ENCODE measurements at places on chromosomes 6 and 20.

DNA sequence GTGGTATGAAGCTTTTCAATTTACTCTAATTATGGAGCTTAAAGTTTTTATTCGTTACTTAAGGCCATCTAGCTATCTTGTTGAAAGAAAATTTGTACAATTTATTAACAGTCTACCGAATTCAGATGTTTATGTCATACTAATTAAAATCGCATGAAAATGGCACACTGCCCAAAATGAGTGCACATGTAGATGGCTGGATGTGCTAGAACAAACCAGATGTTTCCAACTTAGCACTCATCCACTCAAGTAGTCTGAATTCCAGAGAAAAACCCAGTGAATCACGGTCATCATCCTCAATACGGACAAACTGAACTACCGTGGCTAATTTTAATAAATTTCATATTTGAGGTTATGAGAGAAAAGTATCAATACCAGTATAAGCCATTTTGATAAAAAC, 70.4 kb downstream of the COL12A1 start:
- no peak for DNase-seq

DNA sequence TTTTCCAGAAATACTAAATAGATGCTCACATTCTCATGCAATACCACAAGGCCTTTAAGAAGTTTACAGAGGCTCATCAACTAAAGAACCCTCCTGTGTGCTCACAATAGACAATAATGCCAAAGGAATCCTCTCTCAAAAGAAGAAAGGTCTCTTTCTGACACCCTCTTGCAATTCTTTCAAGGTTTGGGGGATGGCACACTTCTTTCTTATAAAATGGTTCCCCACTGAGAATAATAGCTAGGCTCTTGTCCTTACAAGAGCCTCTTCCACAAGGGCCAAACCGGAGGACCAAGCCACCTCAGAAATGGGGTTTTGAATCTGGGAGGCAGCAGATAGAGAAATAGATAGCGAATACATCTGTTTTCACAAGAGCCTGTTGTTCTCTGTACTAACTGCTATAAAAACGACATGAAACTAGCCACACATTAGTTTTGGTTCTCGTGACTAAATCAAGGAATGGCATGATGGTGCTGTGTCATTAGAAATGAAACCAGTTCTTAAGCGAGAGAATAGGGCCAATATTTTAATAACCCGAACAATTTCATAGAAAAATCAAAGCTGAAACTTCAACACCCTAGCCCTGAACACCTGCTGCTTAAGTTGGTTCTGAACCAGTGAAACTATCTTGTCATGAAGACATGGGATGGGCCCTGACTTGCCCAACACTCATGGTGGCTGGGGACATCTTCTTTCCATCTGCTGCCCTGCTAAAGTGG, 81.1 kb downstream of the PRDM1 start:
- DNase-seq = no peak

DNA sequence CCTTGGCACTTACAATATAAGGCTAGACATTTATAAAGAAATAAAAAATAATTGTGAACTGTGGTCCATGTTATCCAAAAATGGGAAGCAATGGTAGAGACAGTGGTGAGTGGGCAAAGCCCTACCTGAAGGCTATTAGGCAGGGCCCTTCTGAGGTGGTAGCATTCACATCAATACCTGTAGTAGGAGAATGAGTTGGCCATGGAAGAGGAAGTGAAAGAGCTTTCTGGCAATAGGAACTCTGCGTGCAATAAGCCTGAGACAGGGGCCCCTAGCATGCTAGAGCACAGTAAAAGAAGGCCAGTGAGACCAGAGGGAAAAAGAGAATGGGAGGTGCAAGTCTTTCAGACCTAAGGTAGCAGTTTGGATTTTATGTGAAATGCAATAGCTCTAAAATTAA, 754.5 kb downstream of the PTPRT start:
- DNase-seq = no peak

DNA sequence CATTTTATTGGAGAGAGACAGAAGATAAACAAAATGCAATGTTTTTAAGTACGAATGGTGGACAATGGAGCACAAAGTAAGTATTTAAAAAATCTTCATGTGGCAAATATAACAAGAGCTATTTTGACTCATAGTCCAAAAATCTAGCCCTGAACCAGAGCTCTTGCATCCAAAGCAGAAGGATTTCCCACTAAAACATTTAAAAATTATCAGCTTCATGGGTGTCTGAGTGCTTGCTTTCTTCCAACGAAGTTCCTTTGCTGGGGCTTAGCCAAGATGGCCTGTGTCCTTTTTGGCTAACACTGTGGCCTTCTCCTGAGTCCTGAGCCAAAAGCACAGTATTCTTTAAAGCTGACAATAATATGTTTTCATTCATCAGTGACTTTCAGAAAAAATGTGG, 161.7 kb downstream of the RIMS1 start:
- peak; percentile 3 for DNase-seq

DNA sequence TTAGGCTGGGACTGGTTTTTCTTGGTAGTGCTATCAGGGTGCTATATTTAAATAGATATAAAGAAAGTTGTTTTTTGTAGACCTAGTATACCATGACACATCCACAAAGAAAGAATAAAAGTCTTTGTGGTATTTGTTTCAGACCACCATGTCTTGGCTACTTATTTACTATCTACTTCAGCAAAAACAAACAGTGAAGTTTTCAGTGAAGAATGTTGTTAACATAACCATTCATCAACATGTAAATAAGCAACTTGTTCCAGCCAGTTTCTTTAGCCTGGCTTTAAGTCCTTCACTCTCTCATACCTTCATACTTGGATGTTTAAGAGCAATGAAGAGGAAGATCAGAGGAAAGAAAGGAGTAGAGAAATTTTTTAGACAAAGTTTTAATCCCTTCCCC, 624.1 kb downstream of the CD109 start:
- no peak for DNase-seq

DNA sequence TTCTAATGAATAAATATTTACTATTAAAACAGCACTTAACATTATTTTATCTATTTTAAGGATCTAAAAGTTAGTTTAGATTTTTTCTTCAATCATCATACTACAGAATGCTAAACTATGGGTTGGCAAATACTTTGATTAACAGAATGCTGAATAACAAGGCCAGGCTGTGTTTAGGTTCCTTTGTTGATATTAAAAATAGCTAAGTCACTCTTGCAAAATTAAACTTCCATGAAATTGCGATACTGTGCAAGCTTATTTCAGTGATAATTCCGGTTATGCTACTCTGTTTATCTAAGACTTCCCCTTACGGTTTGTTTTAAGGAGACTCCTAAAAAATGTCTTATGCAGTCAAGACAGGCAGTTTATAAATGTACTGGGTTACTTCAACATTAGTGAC, 2.8 kb downstream of the RNF24 start:
- DNase-seq = peak; percentile 29

DNA sequence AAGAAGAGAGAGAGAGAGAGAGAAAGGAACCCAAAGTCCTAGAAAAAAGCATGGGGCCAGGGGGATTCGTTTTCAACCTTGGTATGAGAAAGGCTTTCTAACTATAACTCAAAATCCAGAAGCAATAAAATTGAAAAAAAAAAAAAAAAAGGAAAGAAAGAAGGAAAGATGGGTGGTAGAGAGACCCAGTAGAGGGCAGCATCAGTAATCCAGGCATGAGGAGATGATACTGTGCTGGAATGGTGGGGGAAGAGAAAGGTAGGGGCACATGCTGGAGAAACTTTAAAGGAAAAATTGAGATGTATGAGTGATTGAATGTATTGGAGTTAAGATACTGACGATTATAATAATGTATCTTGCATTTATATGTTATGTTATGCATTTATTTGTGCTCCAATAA, 1040.7 kb upstream of the FLRT3 start:
- DNase-seq = no peak

- DNase-seq = no peak
Observed at GRCh38 chr20:62682912-62683517, 25.6 kb upstream of the NTSR1 start.

DNA sequence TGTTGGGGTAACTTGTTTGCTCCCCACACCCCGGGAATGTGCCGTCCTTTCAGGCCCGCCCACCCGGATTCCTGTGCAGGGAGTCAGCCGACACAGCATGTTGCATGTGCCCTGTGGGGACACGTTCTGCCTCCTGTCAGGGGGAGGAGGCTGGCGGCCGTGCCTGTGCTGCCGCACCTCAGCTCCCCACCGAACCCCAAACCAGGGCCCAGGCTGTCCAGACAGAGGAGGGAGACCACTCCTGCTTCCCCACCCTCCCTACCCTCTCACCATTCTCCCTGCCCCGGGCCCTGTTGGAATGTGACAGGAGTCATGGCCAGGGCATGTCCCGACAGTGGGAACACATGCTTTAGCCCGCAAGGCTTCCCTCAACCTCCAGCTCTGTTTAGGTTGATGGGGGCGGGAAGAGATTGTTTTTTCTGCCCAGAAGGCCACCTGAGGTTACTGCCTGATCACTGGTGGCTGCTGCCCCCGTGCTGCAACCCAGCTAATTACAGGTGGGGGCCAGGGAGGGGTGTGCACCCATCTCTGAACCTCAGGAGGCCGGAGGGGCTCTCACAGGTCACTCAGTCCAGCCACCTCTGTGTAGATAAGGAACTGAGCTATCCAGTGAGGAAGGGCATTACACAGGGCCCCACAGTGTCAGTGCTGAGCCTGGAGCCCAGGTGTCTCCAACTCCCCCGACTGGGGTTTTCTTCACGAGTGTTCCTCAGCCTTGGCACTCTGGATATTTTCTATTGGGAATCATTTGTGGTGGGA, 13.6 kb downstream of the LRRC73 start:
- peak; percentile 52 for DNase-seq

- DNase-seq = no peak
Observed at GRCh38 chr6:107231243-107231642, 115.9 kb upstream of the BEND3 start.

DNA sequence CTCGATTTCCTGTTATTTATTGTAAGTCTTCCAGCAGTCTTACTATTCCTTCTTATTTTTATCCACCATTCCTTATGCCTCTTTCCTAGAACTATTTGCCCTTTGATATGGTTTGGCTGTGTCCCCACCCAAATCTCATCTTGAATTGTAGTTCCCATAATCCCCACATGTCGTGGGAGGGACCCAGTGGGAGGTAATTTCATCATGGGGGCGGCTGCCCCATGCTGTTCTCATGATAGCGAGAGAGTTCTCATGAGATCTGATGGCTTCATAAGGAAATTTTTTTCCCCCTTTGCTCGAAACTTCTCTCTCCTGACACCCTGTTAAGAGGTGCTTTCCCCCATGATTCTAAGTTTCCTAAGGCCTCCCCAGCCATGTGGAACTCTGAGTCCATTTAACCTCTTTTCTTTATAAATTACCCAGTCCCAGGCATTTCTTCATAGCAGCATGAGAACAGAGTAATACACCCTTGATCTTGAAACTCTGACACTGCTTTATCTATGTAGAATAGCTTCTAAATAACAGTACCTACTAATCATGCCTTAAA, 48.8 kb downstream of the PLN start:
- no peak for DNase-seq

- no peak for DNase-seq
Observed at GRCh38 chr6:28897369-28897745, 26.4 kb downstream of the TRIM27 start.

DNA sequence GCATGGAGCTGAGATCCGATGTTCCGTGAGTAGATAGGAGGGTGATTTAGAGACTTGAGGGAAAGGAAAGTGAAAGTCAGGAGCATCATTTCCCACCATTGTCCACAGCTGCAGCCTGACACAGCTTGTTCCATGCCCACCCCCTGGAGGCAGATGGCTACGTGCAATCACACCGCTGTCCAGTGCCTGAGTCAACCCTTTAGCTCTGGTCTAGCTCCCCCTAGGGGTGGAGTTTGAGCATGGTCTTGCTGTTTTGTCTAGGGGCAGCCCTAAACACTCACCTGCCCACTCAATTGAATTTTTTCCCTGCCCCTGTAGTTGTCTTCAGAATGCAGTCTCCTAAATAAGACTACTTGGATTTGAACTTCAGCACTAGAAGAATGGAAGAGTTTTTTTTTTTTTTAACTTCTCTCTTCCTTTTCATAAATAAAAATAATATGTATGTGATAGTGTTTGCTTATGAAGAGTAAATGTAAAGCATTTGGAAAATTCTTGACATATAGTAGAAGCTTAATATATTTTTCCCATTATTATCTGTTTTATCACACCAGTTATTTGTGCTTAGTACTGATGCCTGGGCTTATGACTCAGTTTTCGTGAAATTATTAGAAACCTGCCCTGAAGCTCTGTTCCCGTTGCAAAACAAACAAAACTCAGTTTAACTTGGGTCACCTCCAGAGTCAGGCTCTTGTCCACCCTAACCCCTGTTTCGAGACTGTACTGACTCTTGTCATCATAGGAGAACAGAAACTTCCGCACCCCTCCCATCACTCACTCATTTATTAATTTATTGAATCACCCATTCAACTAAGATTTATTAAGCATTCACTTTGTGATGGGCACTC, 814.8 kb downstream of the MAFB start:
- DNase-seq = peak; percentile 68

DNA sequence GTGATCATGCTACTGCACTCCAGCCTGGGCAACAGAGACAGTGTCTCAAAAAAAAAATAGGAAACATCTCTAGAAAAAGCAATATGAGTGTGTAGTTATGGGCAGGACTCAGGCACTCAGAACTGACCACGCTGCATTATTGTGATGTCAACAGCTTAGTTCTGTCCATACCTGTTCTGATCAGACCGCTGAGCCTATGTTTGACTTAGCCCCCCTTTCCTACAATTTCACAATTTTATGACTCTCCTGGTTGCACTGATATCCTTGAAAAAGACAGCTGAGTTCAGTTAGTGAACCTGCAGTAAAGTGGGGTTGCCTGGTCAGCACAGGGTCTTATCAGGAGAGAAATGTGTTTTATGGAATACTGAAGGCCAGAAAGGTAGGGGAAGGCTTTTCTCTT, 37.8 kb upstream of the PRDM1 start:
- DNase-seq = no peak

DNA sequence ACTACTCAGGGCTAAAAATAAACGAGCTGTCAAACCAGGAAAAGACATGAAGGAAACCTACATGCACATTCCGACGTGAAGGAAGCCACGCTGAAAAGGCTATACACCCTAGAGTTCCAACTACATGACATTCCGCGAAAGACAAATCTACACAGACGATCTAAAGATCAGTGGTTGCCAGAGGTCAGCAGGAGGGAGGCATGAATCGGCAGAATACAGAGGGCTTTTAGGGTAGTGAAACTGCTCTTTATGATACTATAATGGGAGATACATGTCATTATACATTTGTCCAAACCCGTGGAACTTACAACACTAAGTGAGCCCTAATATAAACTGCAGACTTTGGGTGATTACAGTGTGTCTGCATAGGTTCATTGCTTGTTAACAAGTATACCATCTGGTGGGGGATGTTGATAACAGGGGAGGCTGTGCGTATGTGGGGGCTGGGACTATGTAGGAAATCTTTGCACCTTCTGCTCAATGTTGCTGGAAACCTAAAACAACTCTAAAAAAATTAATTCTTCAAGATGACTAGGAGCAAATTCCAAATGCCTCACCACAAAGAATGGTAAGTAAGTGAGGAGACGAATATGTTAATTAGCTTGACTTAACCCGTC, 132.2 kb upstream of the CDH4 start:
- DNase-seq = no peak

All from astrocyte (in vitro differentiated cells and primary cell).